Left kidney (tissue), 8 donors: ENCODE measurements at places on chromosomes 6 and 20.

DNA sequence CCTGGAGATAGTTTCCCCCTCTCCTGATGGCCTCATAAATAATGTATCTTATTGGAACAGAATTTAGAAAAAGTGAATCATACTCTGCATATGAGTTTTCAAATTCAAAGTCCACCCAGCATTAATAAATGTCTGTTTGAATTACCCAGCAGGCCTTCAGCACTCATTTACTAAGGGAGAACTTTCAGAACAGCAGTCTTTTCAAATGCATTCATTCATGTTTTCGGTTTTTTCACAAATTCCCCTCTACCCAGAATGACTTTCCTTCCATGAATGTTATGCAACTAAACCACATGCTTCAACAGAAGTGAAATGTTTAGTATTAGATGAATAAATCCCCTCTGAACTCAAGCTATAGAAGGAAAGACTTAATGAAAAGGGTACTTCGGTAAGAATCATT is 92.4 kb downstream of the RTN4IP1 start:
- DNase-seq, result no peak

DNA sequence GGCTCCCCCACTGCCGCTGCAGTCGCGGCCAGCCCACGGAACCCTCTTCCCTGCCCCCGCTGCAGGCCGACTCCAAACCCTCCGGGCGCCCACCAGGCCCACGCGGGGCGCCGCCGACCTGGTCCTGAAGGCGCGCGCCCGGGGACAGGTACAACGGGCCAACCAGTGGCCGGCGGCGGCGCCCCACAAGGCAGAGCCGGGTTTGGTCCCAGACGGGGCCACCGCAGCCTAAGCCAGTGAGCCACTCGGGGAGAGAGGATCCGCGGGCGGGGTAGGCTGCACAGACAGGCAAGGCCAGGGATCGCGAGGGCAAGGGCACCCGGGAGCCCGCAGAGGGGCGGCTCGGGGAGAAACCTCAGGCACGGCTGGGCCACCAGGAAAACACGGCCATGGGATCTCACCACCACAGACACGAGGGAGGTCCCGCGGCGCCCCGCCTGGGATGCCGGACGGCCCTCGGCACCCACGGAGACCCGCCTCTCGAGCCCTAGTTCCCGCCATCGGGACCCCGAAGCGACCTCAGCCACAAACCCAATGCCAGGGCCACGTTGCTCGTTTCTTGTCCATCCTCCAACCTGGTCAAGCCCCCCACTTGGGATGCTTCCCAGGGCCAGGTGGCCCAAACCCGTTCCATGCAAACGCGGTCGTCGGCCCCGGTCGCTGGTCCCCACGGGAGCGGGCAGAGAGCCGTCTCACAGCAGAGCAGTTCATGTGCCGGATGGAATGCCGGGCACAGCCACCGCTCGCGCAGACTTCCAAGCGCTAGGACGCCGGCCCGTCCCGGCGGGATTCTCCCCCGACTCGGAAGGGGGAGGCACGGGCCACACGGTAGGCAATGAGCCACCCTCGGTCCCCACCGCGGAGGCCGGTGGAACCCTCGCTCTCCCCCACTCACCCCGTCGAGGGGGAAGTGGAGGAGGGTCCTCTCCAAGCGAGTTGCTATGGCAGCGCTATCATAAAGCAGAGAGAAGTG is 1956.6 kb upstream of the DEFB115 start:
- DNase-seq, result no peak

DNA sequence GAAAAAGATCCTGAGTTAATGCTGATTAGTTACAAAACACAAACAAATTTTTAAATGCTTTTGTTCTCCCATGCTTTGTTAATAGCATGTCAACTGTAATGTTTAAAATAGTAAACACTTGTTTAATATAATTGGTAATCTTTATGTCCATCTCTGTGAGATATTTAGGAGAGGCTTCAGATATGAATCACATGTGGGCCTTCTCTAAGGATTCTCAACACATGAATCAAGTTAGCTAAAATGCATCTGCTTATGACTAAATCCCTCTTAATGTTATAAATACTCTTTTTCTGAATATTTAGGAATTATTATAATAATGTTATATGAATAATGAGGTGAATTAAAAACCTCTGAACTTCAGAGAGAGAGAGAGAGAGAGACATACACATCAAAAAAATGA is 345.9 kb upstream of the MANEA start:
- DNase-seq, result no peak

GRCh38 chr6:13357551-13358075 is 29.3 kb upstream of the TBC1D7 start:
- DNase-seq, result no peak

DNA sequence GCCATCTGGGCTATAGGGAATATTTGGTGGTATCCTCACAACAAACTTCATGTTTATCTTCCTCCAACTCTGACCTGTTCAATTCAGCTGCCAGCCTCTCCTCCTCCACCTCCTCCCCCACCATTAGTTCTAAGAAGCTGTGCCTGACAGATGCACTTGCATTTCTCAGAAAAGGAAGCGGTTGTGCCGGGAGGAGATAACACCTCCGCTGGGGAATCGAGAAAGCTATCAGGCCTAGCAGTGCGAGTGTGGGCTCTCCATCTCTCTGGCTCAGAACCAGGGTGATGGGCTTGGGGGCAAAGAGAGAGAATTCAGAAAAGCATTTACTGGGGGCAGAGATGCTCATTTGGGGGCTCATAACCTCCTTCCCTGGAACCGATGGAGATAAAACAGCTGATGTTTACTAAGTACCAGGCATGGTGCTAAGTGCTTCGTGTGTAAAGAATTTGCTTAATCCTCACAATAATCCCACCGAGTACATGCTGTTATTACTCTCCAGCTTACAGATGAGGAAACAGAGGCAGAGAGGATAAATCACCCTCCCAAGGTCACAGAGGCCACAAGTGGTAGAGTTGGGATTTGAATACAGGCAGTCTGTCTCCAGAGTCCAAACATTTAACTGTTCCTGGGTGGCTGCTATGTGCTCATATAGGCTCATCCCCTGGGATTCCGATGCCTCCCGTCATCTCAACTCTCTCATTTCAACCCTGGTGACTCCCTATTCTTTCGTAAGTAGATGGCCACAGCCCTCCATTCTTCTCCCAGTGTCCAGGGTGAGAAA is 38.3 kb downstream of the COX4I2 start:
- DNase-seq, result no peak

- no peak for DNase-seq
These were observed 86.2 kb upstream of the NFATC2 start for GRCh38 chr20:51628533-51629398.
